ENCODE measurements at places on chromosomes 3 and 15.

DNA sequence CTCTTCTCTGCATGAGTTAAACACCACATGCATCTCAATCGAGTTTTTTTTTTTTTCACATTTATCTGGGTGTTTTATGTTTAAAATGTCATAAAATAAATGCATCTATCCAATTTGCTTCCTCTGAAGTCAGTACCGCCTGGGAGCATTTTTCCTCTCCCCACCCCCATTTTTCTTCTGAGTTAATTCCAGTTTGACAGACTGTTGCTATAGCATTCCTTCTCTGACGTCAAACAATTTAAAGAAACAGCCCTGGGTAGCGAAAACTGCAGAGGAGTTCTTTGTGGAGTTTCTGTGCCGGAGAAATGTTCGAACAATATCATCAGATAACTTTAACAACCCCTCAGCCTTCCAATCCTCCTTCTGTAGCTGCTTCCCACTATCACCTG is 900 bp upstream of the GNB4 start:
- DNase-seq: no peak

DNA sequence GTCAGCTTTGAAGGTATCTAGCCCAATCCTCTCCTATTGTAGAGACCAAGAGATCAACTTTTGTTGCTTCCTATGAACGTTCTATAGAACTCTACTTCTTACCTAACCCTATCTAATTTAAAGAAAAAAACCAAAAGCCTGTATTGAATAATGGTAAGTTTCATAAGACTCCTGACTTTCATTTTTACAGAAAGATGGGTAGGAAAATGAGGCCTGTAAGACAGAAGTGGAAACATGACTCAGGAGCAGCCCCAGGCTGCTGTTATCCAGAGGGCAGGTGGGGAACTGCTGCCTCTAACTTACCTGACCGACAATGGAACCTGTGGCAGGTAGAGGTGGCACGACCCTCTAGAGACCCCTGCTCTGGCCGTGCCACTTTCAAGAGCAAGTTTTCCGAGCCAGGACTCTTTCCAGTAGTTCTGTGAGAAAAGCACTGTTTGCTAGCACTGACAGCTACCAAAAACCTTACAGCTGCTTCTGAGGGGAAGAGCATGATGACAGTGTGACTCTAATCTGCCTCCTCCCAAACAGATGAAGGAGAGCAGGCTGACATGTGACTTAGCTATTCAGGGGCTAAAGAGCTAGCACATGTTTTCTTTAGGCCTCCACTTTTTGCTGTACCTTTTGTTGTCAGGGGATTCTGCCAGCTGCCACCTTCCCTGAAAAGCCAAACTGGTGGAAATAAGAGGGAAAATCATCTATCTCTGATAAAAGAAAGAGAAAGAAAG is 17.5 kb downstream of the POPDC2 start:
- peak; percentile 33 for DNase-seq

DNA sequence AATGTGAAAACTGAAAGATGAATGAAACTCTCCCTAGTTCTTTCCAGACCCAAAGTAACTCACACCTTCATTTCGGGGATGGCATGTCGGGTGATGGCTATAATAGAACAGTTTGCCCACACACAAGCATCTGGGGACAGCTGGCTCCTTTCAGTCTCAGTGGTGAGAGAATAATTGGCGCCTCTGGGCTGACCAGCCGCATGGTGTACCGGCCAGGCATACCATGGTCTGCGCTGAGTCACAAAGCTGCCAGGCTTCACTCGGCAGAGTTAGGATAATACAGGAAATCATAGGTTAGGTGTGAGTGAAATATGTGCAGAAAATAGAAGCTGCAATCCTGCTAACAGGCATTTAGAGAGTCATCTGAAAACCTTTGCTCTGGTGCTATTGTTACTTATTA is 80.4 kb upstream of the IGF1R start:
- no peak for DNase-seq

- no peak for DNase-seq
Observed at GRCh38 chr3:18372786-18373405, 52.2 kb downstream of the SATB1 start.
